ENCODE measurements at places on chromosomes 2 and 18.

DNA sequence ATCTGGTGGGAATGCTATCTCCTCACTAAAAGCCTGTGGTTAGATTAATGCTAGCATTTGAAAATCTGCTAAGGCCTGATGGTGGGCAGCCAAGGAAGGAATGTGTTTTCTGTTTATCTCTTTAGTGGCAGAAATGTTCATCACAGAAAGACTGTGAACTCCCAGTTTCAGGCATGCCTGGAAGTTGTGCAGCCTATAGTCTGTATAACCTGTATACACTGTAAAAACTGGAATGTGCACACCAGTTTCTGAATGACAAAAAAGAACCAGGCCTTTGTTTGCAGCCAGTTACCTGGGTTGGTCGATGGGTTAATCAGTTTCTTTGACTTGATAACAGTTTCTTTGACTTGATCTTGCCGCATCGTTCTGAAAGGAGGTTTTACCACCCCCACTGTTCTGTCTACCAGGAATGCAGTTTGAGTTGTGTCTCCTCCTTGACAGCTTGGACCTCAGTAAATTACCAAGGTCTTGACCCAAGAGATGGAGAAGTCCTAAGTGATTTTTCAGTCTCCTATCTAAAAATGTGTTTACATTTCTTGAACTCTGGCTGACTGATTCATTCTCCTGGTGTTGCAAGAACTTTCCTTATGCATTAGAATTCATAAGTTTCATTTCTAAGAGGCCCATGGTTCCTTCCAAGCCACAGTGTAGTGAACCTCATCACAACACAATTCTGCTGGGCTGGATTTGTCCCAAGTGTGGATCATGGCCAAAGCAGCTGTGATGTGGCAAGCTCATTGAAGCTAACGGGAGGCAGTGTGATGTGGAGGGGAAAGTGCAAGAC is 62.2 kb downstream of the KIAA2012 start:
- peak; percentile 83 for DNase-seq

GRCh38 chr2:28068088-28068487 is 177.6 kb downstream of the BABAM2 start:
- no peak for DNase-seq

GRCh38 chr2:39435741-39436591 is 1.1 kb downstream of the MAP4K3 start:
- DNase-seq, result no peak

DNA sequence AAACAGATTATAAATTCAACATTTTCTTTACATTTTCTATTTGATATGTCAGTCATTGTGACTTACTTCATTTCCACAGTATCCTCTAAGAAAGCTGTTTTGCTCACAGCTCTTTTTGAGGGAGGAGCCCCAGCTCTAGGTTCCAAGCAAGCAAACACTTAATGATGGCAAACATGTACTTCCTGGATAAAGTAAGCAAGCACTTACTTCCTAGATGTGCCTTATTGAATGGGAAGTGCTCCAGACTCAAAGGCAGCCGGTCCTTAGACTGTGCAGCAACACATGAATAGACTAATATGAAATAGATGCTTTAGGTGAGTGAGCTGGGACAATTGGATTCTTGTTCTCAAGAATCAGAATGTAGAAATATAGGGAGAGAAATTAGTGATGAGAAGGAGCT is 2149.8 kb upstream of the PIK3C3 start:
- DNase-seq, result no peak
